ENCODE measurements at places on chromosomes 3 and 15. TPM values are rescaled to one million over a fixed set of nuclear protein-coding genes. Genes with fewer than 3 reads are reported as not detected.

DNA sequence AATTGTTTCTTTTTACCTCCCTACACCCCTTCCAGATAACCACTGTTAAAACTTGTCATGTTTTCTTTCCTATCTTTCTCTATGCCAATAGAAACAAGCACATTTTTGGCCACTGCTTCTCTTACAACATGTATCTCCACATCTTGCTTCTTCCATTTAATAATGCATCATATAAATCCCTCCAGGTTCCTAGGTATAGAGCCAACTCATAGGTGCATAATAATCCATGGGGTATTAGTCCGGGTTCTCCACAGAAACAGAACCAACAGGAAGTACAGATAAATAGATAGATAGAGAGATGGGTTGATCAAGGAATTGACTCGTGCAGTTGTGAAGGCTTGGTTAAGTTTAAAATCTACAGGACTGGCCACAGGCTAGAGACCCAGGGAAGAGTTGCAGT, 41.5 kb upstream of the PSMD6 start:
- peaks cover 24% of the 10 kb centered on the region for H3K27me3 ChIP-seq
- H3K27ac ChIP-seq, result no peak overlapping the region
- no peak for DNase-seq
- no peak overlapping the region for H3K4me3 ChIP-seq

- H3K36me3 ChIP-seq, result no peaks in the 10 kb centered on the region
- H3K27ac ChIP-seq, result no peak overlapping the region
- H3K4me1 ChIP-seq, result no peaks in the 10 kb centered on the region
- DNase-seq, result no peak
- H3K4me3 ChIP-seq, result no peak overlapping the region
These were observed 404.8 kb upstream of the RORA start for GRCh38 chr15:61633951-61634350.

DNA sequence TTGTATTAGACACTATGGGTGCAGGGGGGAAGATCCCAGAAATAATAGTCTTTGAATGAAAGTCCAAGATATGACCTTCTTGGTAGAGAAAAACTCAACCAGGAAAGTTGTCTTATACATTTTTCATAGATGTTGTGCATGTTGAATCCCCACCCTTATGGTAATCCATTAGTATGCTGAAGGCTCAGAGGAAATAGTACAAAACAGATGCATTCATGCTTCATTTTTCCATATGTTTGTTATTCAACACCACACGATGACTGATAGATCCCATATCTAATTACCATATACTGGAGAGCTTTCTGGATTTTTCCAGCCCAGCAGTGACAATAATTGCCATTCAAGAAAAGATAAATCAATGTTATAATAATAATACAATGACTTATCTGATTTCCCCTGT, 487.4 kb downstream of the FGF12 start:
- no peaks in the 10 kb centered on the region for H3K36me3 ChIP-seq
- no peaks in the 10 kb centered on the region for H3K27me3 ChIP-seq
- no peak overlapping the region for H3K4me3 ChIP-seq
- no peak overlapping the region for H3K27ac ChIP-seq
- DNase-seq, result no peak
- no peaks in the 10 kb centered on the region for H3K4me1 ChIP-seq

The NEO1 gene
- 2.8 TPM for total RNA-seq
